ENCODE measurements at places on chromosomes 1 and 21.

GRCh38 chr21:45811136-45811535 lies 167.6 kb downstream of the PCBP3 start:
- DNase-seq = no peak

GRCh38 chr1:23543707-23544443 lies 12.8 kb upstream of the E2F2 start:
- no peak for DNase-seq

DNA sequence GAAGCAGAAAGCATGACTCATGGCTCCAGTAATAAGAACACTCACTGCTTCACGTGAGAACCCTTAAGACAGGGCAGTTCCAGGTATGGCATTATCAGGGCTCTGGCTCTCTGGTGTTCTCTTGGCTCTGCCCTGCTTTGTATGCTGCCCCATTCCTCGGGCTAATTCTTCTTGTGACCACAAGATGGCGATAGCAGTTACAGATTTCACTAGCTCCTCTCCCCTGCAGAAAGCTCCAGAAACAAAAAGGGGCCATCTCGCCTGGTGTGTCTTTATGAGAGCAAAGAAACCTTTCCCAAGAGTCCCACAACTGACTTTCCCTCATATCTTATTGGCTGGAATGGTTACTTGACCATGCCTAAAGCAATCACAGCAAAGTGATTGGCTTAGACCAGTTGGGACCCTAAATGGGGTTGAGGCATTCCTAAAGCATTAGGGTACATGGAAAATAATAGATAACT lies 60.1 kb downstream of the F3 start:
- DNase-seq = no peak

DNA sequence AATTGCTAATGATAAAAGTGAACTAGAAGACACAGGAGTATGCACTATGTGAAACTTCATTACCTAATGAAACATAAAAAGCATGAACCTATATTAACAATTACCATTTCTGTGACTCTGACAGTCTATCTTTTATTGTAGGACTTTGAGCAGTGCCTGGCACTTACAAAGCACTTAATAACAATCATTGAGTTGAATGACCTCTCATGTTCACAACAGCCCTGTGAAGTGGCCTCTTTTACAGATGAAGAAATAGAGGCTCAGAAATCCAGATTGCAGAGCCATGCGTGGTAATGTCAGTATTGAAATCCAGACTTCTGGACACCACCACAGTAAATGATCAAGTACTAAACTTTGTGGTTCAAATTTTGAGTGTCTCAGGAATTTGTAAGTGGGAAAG lies 326.4 kb downstream of the NTNG1 start:
- no peak for DNase-seq

- DNase-seq = no peak
Observed at GRCh38 chr1:219834314-219834917, 93.9 kb downstream of the SLC30A10 start.

DNA sequence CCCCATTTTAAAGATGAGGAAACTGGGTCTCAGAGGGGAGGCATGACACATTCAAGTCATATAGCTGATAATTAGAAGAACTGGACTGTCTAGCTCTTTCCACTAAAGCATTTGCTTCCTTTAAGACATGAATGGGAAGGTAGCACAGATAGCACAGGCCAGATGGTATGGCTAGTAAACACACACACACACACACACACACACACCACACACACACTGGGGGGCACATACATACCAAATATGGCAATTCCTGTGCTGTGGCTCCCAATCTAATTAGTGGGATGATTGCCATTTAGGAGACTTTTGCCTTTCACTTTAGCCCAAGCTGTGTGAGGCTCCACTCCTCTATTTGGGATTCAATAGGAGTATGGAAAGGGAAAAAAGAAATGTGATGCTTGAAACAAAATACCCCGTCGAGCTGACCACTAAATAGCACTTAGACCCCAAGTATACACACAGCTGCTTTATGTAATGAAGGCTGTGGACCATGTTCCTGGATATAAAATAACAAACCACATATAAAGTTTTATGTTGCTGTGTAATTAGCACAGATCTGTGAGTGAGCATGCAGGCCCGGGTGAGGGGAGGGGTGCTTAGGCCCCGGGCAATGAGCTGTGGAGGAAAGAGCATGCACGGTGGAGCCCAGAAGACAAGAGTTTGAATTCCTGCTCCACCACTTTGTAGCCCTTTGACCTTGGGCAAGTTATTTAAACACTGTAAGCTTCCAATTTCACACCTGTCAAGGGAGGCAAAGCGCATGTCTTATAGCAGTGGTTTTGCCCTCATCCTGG lies 6.8 kb upstream of the TRABD2B start:
- no peak for DNase-seq

DNA sequence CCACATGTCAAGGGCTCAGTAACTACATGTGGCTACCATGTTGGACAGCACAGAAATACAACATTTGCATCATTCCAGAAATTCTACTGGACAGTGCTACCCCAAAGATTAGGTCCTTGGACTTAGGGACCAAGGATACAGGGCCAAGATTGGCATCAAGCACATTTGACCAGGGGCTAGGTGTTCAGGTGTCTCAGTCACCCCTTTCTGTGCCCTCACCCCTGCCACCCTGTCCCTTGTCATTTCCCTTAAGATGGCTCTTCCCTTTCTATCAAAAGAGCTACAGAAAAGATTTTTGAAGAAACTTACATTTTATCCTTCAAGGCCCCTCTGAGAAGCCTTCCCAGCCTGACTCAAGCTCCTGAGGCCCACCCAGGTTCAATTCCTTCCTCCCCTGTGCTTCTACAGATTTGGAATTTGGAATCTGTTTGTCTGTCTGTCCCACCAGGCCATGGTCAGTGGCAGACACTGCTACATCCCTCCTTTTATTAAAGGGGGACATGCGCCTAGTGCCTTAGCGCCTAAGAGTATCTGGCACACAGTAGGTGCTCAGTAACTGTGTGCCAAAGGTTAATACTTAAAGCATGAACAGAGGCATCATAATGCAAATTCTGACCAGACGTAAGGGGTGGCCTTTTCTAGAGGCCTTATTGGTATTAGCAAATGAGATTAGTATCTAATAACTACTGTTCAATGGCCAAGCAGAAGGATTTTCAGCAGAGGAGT lies 21.4 kb downstream of the CSF1 start:
- DNase-seq = no peak

GRCh38 chr1:12161662-12162458 lies 4.9 kb upstream of the TNFRSF1B start:
- DNase-seq = peak; percentile 55

- no peak for DNase-seq
Observed at GRCh38 chr21:16007943-16008342, 278.2 kb downstream of the USP25 start.

DNA sequence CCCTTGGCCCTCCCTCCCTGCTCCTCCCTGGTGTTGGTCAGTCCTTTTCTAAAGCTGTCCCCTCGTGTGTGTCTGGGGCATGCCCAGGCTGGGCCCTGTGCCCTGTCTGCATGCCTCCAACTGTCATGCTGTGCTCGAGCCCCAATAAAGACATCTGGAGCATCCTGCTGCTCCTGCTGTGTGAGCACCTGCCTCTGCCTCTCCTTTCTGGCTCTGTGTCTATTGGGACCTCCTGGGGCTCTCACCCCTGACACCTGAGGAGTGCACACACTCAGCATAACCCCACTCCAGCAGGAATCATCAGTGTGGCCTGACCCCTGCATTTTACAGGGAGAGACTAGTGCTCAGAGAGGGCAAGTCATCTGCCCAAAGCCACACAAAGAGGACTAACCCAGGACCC lies 23.7 kb downstream of the KCNC4 start:
- DNase-seq = no peak

DNA sequence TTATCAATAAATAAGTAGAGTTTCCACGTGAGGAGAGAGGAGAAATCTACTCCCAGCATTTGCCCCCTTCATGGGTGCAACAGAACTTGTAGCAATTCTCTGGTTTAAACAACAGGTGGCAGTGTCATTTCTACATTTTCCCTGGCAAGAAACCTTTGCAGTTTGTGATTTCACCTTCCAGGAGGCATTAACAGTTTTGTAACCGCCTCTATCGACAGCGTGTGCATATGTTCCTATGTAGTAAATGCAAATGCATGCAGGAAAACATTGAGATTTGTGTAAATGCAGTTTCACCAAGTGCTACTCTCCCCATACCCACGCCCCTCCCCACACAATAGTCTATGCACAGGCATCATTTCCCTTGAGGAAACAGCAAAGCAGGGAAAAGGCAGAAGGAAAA lies 494.7 kb downstream of the SMYD3 start:
- DNase-seq = no peak

DNA sequence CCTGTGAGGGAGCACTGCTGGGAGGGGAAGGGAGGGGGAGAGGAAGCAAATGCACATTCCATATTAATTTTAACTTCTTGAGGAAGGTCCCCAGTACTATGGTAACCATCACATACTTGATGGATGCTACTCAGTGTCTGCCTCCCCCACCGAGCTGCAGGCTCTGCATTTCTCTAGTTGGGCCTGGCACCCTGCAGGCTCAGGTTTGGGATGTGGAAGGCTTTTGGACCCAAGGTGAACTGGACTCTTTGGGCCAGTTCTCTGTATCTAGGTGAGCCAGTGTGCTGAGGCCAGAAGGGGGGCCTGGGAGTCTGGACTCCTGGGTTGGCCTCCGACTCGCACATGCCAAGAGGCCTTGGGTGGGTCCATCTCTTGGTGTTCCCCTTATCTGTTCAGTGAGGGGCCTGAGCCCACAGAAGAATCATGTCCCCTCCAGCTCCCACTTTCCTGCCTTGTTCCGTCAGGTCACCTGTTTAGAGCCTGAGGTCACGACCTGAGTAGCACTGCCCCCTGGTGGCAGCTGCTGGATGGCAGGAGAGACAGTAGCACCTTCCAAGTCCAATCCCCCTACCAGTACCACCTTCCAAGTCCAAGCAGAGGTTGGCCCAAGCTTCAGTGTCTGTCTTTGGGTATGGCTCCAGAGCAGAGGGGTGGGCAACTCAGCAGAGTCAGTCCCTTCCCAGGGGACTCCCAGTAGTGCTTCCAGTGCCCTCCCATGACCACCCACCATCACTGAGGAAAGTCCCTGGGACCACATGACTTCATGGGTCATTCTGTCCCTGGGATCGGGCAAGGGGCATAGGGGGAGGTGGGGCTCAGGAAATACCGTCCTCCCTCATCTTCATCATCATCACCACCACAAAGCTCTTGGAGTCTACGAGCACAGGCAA lies 241.8 kb downstream of the TRABD2B start:
- no peak for DNase-seq

DNA sequence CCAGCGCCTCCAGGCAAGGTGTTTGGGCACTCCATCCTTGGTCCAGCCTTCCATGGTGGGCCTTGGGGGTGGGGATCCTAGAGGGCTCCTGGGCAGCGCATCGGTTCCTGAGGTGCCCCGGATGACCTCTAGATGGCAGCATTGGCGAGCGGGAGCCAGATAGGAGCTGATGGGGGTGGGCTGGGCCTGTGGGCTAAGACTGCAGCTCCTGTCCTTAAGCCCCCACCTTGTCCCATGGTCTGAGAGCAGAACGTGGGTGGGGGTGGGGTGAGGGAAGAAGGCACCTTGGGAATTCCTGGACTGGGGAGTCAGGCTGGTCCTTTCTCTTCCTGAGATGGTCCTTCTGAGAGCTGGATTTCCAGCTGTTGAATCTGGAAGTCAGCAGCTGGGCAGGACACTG lies 93.4 kb upstream of the CSF3R start:
- peak; percentile 12 for DNase-seq

DNA sequence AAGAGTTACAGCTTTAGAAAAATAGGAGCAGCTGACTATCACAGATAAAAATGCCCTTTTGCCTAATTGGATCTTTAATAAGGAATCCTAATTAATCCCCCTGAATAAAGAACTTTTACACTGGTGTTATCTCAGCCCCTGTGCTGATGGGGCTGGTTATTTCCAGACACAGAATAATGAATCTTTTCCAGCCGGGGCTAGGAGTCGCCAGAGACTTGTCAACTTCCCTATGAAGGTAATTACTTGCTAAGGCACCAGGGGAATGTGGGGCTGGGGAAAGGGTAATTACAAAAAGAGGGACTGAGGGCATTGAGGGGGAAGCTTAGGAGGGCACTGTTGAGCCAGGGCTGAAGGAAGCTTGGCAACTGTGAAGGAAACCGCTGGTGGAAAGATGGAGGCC lies 34.5 kb downstream of the HMGB4 start:
- DNase-seq = no peak

- no peak for DNase-seq
Observed at GRCh38 chr1:199151634-199152425, 513.0 kb downstream of the PTPRC start.

- DNase-seq = no peak
Observed at GRCh38 chr1:114338191-114338890, 172.7 kb downstream of the TRIM33 start.

DNA sequence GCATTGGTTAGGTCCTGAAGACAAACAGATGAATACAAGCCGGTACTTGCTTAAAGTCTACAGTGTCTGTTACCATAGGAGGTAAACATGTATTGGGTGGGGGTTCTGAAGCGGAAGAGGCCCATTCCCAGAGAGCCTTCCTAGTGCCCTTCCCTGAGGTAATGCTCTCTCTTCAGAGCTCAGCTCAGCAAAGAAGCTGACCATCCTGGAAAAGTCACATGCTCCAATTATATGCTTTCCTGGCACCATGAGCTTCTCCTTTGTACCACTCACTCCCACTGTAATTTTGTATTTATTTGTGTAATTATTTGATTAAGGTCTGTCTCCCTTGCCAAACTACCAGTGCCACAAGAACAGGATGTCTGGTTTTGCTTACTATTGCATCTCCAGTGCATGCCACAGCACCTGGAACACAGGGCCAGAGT lies 42.0 kb downstream of the RAB3B start:
- no peak for DNase-seq

Data from activated T-helper 1 cell treated with anti-CD3 and anti-CD28 coated beads, Interleukin-2, amount 50 U/mL, for 16 hours (primary cell).